ENCODE measurements at places on chromosomes 1 and 21.

DNA sequence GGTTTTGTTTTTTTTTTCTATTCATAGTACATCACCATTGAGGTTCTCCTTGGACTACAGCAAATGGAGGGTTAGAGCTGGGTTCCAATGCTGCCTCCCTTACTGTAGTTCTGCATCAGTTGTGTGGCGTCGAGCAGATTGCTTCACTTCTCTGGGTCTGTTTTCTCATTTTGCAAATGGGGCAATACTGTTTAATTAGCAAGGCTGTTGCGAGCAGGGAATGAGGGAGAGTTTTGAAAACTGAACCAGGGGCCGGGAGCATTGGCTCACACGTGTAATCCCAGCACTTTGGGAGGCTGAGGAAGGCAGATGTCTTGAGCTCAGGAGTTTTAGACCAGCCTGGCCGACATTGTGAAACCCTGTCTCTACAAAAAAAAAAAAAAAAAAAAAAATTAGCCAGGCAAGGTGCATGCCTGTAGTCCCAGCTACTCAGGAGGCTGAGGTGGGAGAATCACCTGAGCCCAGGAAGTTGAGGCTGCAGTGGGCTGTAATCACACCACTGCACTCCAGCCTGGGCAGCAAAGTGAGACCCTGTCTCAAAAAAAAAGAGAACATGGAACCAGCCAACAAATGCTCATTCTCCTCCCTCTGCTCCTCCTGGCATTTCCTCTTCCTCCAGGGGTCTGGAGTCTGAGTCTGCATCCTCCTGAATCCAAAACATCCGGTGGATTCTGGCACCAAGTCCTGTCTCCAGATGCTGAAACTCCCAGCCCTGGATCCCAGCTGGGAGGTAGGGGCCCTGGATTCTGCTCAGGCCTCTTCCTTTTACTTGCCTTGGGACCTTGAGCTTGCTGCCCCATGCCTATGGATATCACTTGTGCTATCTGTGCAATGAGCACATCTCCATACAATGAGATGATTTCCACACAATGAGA is 3.7 kb upstream of the PLOD1 start:
- no peak for DNase-seq

- no peak for DNase-seq
Measured at GRCh38 chr1:22944346-22945055, 28.2 kb downstream of the LACTBL1 start.

GRCh38 chr21:36097427-36098181 is 27.8 kb downstream of the CBR1 start:
- DNase-seq: no peak

- no peak for DNase-seq
Measured at GRCh38 chr1:112044745-112045144, 55.3 kb upstream of the KCND3 start.
